ENCODE measurements at places on chromosomes 13 and 19. TPM values are rescaled to one million over a fixed set of nuclear protein-coding genes. Genes with fewer than 3 reads are reported as not detected.

Gene C1QTNF9
- total RNA-seq = 0.32 TPM

Gene CEACAM7
- not detected for total RNA-seq

Gene PEX11G
- total RNA-seq = 3.6 TPM

Gene IGFL2
- total RNA-seq = not detected

DNA sequence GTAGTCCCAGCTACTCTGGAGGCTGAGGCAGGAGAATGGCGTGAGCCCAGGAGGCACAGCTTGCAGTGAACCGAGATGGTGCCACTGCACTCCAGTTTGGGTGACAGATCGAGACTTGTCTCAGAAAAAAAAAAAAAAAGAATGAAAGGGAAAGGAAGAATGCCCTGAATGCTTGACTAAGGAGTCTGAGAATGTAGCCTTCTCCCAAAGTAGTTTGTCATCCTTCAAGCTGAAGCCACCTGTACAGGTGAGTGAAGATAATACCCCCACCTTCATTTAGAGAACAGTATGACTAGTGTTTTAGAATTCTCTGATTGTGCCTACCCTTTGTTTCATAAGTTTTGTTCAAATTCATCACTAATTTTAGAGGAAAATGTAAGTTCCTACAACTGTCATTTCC is 5.9 kb downstream of the RCBTB1 start:
- DNase-seq = no peak

DNA sequence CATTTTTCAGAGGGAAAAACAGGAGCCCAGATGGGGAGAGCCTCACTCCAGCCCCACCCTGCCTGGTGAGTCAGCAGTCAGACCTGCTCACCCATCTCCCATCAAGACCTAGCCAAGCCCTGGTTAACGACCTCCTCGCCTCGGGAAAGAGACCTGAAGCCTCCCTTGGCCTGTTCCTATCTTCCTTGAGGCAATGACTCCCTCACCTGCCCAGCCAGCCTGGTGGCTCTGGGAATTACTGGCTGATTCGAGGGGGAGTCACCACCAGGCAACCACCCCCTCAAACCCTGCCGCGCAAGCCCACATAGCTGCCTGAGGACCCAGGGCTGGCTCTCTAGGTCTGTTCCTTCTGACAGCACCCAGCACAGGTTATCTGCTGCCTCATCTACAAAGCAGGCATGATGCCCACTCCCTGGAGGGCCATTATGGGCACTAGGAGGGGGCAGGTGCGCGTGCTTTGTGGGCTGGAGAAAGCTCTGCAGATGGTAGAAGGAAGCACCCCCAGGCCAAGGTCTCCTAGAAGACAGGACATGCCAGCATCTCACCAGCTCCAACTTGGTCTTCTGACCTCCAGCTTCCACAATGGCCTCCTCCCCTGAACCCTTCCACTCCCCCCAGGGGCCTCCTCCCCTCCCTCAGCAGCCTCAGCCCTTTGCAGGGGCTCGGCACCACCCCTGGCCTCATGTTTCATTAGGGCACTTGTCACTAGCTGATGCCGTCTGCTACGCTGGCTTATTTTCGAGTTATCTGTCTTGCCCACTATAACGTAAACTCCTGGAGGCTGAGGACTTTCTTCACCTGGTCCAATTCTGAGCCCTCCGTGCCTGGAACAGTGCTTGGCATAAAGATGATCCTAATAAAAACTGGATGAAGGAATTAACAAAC is 10.4 kb downstream of the DEDD2 start:
- no peak for DNase-seq

- no peak for DNase-seq
Measured at GRCh38 chr19:5968431-5969373, 9.2 kb downstream of the RANBP3 start.

DNA sequence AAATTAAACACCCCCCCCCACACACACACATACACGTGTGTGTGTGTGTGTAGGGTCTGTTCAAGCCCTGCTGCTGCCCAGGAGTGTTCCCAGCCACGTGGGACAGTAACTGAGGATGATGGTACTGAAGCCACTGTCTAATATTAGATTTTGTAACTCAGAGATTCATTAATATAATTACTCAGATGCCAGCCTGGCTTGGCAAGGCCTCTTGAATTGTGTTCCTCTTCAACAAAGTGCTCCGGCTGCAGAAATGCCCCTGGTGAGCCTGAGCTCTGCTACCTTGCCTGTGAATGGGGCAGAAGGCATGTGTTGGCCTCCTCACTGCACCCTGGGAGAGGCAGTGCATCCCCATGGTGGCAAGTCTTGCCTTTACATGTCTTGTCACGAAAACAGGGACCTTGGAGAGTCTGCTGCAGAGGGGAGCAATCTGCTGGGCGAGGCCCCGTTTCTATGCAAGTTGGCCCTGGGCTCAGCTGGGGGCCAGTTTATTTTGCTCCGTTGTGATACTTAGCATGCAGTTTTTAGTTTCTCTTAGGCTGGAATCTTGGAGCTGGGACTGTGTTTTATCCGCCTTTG is 44.0 kb downstream of the NFIX start:
- no peak for DNase-seq

- DNase-seq = no peak
Measured at GRCh38 chr19:39423258-39424086, 11.0 kb downstream of the PLEKHG2 start.

DNA sequence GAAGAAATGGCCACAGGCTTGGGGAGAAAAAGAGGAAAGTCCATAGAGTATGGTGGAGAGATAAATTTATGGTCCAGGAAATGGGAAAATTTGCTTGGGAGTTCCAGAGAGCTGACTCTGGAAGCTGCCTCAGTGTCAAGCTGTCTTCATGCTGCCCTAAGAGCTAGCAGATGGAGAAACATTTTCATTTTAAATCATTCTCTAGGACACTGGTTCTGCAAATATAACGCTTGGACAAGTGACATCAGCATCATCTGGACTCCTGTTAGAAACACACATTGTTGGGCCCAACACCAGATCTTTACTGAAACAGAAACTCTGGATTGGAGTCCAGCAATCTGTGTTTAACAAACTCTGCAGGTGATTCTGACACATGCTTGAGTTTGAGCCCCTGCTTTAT is 592.0 kb upstream of the KLF12 start:
- peak; percentile 17 for DNase-seq

DNA sequence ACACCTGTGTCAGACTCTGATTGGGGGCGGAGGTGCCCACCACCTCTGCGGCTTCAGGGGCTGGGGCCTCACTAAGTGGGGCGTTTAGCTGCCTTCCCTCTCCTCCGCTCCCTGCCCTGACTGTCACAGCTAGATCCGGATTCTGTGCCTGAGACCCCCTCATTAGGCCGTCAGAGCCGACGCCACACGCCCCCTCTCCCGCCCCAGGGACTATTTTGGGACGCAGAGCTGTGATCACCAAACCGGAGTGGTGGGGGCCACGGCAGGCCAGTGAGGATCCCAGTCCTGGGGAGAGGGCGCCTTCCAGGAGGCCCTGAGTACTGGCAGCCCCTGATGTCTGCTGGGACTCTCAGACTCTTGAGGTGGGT is 762 bp downstream of the KANK3 start:
- no peak for DNase-seq

DNA sequence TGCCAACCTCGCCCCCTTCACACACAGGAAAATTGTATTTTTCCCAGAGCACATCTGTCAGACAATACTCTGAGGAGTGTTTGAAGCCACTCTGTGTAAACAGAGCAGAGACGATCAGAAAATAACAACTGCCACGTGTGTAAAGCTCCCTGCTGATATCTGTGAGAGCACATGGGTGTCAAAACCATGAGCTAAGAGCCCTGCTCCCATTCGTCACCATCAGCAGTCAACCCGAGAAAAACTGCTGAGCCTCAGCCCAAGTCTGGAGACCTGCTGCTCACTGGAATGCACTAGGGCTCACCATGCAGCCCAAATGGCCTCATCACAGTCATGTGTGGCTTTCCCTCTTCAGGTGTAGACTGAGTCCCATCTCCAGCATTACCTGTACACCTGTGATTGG is 304.1 kb downstream of the FGF14 start:
- DNase-seq = no peak
